ENCODE measurements at places on chromosomes 4 and X.

- DNase-seq = no peak
Measured at GRCh38 chrX:81390237-81390636, 188.3 kb downstream of the SH3BGRL start.

GRCh38 chrX:10156199-10157031, at the start of gene CLCN4:
TSS of gene CLCN4 (plus strand) at chrX:10156975. CDS start at chrX:10185033, 28,058 bp downstream.
- peak; percentile 62 for DNase-seq

GRCh38 chr4:44791831-44792230, 65.5 kb upstream of the GNPDA2 start:
- DNase-seq = no peak

- no peak for DNase-seq
Measured at GRCh38 chr4:25950461-25951389, 36.7 kb downstream of the SMIM20 start.

GRCh38 chr4:55248756-55249155, 97.3 kb upstream of the SRD5A3 start:
- no peak for DNase-seq

- no peak for DNase-seq
Measured at GRCh38 chrX:117517994-117518393, 598.6 kb downstream of the KLHL13 start.

DNA sequence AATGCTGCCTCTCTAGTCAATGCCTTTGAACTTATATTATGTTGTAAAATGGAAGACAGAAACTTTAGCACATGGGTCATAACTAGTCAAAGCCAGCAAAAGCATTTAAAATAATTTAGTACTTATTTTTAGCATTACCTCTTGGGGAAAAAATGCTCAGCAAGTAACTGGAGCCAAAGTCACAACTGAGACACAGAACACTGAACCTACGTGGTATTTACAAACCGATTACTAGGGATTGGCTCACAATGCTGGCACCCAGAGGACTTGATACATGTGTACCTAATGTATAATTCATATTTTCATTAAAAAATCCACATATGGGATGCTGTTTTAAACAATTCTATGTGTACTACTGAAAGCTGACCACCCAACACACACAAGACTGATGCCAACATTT, 38.4 kb downstream of the PHKA2 start:
- DNase-seq = no peak

DNA sequence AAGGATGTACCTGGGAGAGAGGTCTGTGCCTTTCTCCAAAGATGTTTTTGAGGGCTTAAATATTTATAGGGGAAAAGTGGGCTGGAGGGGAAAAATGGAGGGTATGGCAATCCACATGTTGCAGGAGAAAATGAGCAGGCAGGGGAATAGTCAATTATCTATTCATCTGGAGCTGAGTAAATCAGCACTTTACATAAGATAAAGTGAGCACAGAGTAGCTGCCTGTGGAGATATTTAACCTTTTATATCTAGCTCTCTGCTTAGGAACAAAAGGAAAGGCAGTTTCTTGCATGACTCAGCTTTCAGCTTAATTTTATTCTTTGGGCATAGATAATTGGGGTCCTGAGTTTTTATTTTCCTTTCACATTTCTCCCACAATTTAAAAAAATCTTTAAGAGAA, 93.6 kb upstream of the NPY2R start:
- no peak for DNase-seq

- DNase-seq = no peak
Measured at GRCh38 chr4:125444166-125444565, 129.4 kb downstream of the FAT4 start.

GRCh38 chrX:119477812-119478232, 9.6 kb downstream of the SLC25A5 start:
- no peak for DNase-seq

DNA sequence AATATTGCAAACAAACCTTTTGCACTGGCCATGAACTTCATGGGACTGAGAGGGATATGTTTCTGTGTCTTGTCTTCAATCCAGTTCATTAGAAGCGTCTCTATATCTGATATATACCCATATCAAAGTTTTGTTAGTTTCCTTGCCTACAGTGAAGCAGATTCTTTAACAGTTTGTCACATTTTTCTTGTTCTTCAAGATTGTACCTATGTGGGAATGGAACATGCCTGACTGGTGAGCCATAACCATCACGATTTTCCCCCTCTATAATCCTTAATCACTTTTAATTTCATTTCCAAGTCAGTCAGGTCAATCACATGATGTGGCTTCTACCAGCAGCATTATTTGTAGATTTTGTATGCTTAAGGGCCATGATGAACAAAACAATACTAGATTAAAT, 197.1 kb upstream of the PDE5A start:
- DNase-seq = no peak

- DNase-seq = no peak
Measured at GRCh38 chrX:123869488-123869887, 9.6 kb downstream of the XIAP start.

- DNase-seq = peak; percentile 97
Measured at GRCh38 chrX:10158279-10159144, 1.7 kb downstream of the CLCN4 start.

GRCh38 chr4:175813821-175814220, 1.8 kb upstream of the GPM6A start:
- DNase-seq = no peak

DNA sequence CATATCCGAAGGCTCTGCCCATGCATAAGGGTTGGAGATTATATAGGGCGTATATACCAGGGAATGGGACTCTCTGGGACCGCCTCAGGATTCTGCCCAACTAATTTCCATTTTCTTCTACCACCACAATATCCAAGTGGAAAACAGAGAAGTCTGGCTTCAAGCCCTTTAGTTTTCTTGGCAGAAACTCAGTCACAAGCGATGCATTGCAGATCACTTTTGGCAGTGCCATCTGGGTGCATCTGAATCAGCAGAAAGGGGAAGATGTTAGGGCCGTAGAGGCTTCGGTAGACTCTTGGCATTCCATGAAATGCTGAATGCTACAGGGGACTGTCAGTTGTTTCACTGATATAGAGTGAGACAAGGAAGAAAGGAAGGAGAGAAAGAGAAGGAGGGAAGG, 94.1 kb upstream of the FAM9B start:
- DNase-seq = no peak

GRCh38 chr4:174600391-174600790, 78.1 kb upstream of the HPGD start:
- DNase-seq = no peak

- DNase-seq = no peak
Measured at GRCh38 chr4:122537388-122538135, 81.0 kb upstream of the IL2 start.

GRCh38 chr4:23373261-23373660, 516.6 kb downstream of the PPARGC1A start:
- DNase-seq = no peak

GRCh38 chr4:152065545-152065944, 304.7 kb upstream of the GATB start:
- DNase-seq = no peak

DNA sequence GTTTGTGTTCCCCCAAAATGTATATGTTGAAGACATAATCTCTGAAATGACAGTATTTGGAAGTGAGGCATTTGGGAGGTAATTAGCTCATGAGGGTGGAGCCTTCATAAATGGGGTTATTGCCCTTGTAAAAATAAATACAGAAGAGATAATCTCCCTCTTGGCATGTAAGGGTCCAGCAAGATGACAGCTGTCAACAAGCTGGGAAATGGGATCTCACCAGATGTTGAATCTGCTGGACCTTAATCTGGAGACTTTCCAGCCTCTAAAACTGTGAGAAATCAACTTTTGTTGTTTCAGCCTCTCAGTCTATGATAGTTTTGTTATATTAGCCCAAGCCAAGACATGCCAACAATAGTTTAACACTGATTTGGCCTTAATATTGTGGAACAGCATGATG, 438.2 kb upstream of the PCDH7 start:
- no peak for DNase-seq

DNA sequence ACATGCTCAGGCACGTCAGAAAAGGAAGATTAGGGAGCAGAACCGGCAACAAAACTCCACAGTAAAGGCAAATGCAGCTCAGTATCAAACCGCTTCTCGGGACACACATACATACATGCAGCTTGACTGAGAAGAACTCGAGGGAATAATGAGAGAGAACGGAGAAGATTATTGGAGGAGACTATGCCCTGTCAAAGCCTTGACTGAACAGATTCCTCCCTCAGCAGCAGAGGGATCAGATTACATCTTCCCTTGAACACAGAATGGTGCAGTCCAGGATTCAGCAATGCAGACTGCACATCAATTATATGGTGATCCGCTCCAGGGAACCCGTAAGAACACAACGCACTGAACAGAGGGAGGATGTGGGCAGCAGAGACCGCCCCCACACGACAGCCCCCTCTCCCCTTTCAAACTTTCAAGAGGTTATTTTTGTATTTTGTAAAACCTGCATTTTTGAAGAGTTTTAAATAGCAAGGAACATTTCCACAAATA, 183.2 kb downstream of the FBXW7 start:
- DNase-seq = peak; percentile 81

GRCh38 chrX:109841869-109842579, 109.0 kb upstream of the ACSL4 start:
- DNase-seq = no peak

DNA sequence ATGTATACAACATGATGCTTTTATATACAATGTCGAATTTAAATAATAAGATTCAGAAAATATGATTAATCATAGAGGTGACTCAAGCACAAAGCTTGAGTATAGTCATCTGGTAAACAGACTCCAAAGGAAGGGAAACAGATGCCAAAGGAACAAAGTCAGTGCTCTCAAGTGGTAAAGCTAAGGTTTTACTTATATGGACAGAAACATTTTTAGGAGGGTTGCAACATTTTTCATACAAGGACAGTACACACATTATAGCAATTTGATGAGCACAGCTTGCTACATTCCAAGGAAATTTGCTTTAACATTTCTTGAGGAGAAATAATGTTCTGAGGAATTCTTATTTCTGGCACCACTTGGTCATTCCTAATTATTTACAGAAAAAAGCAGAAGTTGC, 333.4 kb upstream of the AADAT start:
- no peak for DNase-seq

DNA sequence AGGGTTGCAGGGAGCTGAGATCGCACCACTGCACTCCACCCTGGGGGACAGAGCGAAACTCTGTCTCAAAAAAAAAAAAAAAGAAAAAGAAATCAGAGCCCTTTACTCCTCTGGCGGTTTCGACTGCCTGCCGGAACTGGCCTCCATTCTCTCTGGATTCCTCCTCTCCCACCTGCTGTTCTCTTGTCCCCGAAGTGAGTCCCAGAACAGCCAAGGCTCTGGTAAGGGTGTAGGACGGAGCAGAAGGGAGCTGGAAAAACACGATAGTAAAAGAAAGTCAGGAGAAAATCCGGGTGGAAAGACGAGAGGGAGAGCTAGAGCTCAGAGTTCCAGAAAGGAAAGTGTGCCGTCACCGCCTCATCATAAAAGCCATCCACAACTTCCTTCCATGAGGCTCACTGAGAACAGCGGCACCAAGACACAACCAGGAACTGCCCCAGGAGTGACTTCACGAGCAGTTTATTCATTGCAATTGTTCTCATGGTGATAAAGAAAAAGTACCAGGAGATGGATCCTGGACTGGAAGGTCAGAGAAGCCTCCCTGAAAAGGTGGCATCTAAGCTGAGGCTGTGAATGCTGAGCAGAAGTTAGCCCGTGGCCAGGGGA, 12.3 kb downstream of the TLR3 start:
- no peak for DNase-seq

DNA sequence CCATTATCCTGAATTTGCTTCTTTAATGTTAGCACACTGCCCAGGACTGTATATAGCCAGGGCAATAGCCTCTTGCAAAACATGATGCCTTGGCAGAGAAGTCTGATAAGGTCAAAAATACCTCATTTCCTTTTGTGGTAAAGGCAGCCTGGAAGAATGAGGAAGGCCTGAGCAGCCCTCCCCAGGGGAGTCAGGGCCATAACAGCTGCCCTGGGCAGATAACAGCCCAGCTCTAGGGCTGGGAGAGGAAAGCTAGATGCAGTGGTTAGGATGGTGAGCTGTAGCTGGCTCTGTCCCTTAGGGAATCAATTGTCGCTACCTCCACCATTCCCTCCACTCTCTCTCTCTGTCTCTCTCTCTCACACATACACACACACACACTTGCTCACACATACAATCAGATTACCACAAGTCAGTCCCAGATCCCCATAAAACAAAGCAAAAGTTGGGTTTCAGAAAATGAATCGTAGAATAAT, 29.2 kb downstream of the EFHC2 start:
- DNase-seq = no peak

DNA sequence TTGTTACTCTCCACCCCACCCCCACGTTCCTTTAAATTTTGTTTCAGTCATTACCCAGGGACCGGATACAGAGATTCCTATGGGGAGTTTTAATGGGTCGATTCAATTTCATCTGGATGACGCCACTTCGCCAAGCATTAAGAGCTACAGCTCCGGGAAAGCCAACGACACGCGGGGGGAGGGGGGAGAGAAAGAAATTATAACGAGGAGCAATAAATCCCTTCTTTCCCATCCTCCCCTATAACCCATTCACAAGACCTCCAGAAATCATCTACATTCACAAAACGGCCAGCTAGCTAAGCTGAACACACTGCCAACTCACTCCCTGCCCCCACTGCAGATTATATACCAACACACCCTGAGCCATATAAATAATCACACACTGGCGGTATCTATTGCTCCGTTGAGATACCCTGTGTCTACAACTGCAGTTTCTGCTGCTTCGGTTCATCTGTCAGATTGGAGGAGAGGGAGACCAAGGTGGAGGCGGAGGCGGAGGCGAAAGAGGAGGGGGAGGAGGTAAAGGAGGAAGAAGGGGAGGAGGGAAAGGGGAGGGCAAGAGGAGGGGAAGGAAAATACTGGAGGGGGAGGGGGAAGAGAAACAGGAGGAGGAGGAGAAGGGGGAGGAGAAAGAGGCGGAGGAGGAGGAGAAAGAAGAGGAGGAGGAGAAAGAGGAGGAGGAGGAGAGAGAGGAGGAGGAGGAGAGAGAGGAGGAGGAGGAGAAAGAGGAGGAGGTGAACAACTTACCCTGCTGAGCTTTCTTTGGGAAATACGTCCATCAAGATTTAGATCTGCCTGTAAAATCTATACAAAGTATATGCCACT, 113.9 kb upstream of the VAMP7 start:
- no peak for DNase-seq

- peak; percentile 88 for DNase-seq
Measured at GRCh38 chr4:8391972-8392371, 48.6 kb downstream of the ACOX3 start.

DNA sequence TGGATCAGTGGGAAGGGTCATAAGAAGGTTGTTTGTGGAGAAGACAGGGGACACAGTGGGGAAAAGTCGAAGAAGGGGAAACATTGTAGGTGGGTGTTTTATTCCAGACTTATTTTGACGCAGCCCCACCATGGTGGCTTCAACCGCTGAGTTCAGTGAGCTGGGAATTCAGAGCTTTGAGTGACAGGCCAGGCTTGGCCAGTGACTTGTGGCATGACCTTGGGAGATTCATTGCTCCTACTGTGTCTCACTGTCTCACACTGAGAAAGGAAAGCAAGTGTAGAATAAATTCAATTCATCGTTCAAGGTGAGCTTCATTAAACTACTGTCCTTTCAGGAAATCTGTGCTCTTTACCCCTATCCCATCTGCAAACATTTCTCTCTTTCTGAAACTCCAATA, 47.4 kb upstream of the SOD3 start:
- DNase-seq = no peak

All from posterior cingulate gyrus (tissue), 11 donors.